ENCODE measurements at places on chromosomes 16 and 17.

DNA sequence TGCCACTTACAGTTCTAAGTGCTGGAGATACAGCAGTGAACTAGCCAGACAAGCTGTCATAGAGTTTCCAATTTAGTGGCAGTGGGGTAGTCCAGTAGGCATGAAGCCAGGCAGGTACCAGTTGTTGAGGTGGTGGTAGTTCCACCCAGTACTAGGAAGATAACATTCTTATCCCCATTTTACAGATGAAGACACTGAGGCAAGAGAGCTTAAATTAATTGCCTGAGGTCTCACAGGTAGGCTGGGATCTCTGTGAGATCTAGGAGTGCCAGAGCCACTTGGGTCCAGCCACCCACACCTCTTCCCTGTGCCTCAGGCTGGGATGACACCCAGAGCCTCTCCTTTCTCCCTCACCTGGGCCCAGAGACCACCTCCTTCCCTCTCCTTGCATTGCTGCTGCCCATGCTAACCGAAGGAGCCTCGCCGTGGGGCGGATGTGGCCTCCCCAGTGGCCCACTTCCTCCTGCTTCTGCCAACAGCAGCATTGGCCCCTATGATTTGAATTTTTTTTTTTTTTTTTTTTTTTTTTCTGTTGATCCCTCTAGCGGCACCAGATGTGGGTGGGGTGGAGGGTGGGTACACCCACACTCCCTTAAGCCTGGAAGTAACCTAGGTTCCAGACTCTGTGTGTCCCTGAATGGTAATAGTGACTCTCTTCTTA is 114.0 kb downstream of the PRKCB start:
- DNase-seq = no peak

- peak; percentile 86 for DNase-seq
Observed at GRCh38 chr17:46764709-46765401, 53.6 kb downstream of the WNT3 start.

- no peak for DNase-seq
Observed at GRCh38 chr17:39107973-39108372, 43.5 kb downstream of the PLXDC1 start.

DNA sequence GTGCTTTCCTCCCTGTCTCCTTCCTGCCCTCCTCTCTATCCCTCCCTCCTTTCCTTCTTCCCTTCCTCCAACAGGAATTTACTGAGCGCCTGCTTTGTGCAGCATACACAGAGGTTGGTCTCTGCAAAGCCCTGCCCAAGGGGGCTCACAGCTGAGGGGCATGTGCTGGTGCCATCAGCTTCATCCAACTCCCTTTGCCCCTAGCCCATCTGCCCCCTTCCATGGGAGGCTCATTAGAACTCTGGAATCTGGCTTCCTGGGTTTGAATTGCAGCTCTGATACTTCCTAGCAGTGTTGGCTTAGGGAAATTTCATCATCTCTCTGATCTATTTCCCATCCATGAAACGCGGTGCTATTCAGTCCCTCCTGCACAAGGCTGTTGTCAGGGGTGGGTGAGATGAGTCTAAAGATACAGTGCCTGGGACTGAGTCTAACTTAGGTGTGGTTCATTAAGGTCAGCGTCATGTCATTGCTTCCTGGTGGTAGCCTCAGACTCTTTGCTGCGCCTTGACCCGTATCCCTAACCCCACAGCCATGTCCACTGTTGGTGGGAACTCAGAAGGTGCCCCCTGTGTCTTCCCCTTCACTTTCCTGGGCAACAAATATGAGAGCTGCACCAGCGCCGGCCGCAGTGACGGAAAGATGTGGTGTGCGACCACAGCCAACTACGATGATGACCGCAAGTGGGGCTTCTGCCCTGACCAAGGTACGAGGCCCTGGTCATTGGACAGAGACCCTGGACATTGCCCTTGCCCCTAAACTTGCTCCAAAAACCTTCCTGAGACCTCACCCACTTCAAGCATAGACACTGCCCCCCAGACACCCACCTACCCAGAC is 10.3 kb downstream of the MMP2 start:
- no peak for DNase-seq

DNA sequence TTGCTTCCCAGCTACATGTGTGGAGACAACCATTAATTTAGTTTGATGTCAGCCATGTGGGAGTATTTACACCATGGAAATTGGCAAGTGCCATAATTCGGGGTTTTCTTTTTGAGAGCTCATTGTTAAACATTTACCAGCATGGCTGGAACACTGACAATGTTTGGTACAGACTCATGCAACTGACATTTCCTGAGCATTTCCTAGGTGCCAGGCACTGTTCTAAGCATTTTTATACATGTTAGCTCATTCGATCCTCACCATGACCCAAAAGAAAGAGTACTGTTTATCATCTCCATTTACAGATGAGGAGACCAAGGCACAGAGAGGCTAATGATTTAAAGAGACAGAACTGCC is 86.9 kb downstream of the FOXL1 start:
- DNase-seq = no peak

Measured in PC-9 (cell line).